ENCODE measurements at places on chromosomes 13 and 19. TPM values are rescaled to one million over a fixed set of nuclear protein-coding genes. Genes with fewer than 3 reads are reported as not detected.
A peak's percentile ranks its signal among the peaks of the same experiment; 100 is the strongest.

The FAM216B gene
- not detected for total RNA-seq

The ZNF534 gene
- not detected for total RNA-seq

The PABPC3 gene
- total RNA-seq = 1.2 TPM

DNA sequence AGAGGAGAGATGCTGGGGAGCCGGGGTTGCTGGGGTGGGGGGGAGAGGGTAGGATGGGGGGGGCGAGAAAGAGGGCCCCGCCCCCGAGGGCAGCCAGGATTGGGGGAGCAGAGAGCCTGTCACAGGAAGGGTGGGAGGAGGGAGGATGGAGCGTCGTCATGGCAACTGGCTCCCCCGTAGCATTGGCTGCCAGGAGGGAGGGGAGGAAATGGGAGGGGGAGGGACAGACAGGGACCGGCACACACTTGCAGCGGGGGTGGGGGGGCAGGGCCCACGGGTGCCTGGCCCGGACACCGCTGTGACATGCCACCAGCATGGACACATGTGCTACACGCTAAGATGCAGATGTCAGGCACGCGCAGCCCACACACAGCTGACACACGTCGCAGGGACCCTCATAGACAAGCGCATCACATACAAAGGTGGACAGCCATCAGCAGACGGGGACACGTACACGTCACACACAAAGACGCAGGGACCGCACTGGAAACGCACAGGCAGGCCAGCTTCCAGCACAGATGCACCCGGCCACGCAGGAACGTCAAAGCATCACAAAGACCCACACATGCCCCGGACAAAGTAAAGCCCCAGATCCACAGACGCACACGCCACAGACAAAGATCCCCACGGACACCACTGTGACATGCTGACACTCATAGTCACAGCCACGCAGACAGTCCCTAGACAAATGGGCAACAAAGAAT lies at the start of gene LMTK3:
Gene LMTK3 (minus strand): TSS at position 36 of the 704 bp plus-strand sequence. CDS start 259 bp downstream, outside the sequence.
- peak; percentile 87 for DNase-seq

DNA sequence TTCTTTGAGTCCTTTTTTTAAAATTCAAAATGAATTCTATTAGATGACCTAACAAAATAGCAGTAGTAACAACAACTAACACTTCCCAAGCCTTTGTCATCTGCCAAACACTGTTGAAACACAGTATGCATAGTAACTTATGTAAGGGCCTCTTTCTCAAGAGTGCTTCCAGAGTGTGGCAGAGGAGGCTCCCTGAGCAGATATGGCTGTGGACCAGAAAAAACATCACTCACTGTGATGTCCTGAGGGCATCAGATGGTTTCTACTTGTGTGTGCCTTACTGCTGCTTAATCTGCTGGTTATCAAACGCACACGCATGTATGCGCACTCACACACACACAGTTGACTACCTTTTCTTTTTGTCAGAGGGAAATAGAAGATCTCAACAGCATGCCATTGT lies 110.8 kb downstream of the DLEU7 start:
- DNase-seq = no peak

The COLGALT1 gene
- total RNA-seq = 63.4 TPM

DNA sequence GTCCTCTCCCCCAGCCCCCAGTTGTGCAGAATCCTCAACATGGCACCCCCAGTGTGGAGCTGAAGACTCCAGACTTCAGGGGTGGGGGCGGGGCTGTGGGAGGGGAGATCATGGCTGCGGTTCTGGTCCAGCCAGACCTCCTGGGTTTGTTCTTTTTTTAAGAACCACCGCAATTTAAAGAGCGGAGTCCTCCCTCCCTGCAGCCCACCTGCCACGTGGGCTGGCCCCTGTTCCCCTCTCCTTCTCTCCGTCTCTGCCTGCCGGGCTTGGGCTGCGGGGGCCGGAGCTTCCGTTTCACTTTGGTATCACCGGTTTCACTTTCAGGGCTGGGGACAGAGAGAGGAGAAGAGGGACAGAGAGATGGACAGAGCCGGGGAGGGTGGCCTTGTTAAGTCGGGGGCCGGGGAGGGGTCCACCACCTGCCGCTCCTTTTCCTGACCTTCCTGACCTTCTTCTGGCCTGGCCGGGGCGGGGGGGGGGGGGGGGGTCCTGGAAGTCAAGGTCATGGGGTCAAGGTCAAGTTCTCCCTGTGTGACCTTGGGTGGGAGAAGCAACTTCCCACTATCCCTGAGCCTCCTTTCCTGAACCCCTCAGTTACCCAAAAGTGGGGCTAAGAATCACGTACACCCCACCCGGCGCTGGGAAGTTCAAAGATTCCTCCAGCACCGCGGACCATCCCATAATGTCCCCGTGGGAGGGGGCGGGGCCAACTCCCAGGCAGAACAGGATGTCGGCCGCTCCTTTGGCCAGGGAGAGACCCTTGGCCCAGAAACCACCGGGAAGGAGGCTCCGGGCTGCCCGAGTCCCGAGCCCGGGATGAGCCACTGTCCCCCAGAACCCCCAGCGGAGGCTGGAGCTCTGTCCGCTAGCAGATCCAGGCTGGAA lies 11.3 kb upstream of the ZBTB7A start:
- DNase-seq = peak; percentile 69

The CYP4F22 gene
- 1.5 TPM for total RNA-seq

DNA sequence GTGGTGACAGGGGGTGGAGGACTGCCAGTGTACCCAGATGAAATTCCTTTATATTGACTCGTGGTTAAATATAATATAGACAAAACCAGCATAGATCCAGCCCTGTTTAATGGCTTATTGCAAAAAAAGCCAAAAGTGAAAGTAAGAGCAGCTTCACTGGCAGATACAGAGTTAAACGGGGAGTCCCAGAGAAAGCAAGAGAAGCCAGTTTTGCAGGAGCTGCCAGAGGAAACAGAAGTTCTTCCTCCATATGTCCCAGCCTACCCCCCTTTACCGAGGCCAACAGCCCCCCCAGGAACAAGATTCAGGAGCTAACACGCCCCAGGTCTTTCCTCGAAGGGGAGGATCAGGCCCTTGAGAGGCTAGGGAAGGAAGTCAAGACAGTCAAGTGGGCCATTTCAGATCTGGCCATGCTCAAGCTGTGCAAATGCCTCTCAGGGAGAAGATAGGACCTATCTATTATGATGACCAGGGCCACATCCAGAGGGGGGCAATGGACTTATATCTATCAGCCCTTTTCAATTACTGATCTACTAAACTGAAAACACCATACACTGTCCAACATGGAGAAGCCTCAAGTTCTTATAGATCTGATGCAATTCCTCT lies 47.2 kb upstream of the ZNF737 start:
- no peak for DNase-seq

- peak; percentile 96 for DNase-seq
These were observed 27.5 kb upstream of the SHKBP1 start for GRCh38 chr19:40549007-40549708.

DNA sequence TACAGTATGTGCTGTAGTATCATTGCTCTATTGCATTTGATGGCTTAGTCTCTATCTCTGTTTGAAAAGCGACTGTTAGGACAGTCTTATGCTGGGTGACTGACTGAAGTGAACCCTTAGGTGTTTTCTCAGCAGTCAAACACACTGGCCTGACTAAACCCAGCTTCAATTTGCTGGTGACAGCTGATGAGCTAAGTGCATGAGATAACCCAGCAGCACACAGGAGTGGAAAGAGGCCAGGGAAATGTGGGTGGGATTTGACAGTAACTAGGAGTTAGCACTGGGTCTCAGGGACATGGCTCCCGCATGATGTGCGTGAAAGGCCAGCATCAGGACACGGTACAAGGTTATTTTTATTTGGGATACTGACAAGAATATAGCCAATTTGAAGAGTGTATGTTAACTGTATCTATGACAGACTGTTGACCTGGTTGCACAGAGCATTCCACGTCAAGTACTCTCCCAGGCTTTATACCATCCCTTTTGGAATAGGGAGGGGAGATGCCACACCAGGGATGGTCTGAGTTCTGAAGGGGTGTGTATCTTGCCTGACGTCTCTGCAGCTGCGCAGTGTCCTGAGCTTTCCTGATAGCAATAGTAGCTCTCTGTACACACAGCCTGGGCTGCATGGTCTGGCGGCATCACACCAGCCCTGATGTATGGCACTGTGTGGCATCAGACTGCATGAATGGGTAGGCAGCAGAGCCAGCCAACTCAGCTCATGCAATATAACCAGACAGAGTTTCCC lies 144.8 kb downstream of the FLT1 start:
- no peak for DNase-seq

The NALCN gene
- total RNA-seq = 0.04 TPM

GRCh38 chr13:43058318-43058674 lies 34.9 kb downstream of the DNAJC15 start:
- no peak for DNase-seq

GRCh38 chr19:31329819-31330218 lies 19.4 kb downstream of the TSHZ3 start:
- no peak for DNase-seq

DNA sequence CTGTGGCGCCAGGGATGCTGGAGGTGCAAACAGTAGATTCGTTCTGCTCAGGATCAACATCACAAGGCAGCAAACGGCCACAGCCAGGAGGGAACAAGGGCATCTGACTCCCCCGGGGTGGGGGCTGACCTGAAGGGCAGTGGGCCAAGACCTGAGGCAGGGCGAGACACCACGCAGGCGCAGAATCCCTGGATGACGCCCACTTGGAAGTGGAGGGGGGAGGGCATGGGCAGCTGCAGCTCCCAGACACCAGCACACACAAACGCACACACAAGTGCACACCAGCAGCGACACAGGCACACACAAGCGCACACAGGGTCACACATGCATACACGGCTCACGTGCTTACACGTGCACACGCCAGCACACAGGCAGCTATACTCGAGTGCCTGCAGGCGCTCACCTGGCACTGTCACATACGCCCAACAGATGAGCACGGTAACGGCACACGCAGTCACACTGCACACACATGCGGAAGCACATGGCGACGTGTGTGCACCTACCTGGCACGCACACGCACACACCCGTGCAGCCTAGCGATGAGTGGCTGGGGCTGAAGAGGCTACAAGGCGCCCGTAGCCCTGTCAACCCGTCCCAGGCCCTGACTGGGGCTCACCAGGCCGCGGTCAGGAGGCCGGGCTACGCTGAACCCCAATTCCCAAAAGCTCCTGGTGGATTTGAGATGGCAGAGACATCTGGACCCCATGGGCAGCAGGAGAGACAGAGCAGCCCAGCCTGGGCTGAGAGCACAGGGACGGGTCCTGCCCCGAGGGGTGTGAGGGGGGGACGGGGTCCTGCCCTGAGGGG lies 5.5 kb downstream of the C2CD4C start:
- DNase-seq = no peak

DNA sequence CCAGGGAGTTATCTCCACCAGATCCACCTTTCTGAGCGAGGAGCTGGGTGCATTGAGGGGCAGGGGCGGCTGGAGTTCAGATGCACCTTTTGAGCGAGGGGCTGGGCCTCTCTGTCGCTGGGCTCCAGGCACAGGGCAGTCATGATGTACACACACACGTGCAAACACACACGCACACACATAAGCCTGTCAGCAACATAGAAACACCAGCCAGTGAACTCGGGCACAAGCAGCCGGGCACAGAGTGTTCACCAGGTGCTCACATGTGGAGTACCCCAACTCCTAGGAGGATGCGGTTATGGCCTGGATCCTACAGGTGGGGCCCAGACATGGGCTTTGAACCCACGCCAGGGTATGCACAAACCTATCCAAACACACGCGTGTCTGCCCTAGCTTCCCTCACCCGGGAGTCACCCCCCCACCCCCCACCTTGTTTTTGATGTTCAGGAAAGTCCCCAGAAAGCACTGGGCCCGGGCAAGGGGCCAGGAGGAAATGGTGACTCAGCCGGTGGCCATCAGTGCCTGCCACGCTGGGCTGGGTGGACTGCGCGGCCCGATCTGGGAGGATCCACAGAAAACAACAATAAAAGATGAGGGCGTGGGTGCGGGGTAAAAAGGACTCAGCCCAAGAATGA lies 13.3 kb downstream of the ARRDC2 start:
- DNase-seq = no peak

The GRIN2D gene
- 16.5 TPM for total RNA-seq

DNA sequence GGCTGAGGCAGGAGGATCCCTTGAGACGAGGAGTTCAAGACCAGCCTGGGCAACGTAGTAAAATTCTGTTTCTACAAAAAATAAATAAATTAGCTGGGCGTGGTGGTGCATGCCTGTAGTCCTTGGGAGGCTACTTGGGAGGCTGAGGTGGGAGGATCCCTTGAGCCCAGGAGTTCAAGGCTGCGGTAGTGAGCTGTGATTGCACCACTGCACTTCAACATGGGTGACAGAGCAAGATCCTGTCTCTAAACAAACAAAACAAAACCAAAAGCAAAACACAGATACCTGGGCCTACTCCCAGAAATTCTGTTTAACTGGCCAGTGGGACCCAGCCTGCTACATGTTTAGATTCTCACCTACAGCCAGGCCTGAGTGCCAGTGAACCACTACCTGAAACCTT lies 74.6 kb upstream of the MEDAG start:
- DNase-seq = no peak

GRCh38 chr13:100394005-100394695 lies 194.4 kb downstream of the GGACT start:
- no peak for DNase-seq

The SAFB2 gene
- total RNA-seq = 37.7 TPM

- DNase-seq = no peak
These were observed 466.3 kb downstream of the COG6 start for GRCh38 chr13:40121722-40122121.

The ZNF302 gene
- total RNA-seq = 24.8 TPM

DNA sequence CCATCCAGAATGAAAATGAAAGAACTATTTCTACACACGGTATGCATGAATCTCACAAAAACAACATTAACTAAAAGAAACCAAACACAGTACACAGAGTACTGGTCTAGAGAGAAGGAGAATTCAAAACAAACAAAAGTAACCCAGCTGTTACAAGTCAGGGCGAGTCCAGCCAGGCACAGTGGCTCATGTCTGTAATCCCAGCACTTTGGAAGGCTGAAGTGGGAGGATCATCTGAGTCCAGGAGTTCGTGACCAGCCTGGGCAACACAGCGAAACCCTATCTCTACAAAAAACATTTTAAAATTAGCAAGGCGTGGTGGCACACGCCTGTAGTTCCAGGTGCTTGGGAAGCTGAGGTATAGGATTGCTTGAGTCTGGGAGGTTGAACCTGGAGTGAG lies 1.7 kb upstream of the PSMC4 start:
- no peak for DNase-seq

DNA sequence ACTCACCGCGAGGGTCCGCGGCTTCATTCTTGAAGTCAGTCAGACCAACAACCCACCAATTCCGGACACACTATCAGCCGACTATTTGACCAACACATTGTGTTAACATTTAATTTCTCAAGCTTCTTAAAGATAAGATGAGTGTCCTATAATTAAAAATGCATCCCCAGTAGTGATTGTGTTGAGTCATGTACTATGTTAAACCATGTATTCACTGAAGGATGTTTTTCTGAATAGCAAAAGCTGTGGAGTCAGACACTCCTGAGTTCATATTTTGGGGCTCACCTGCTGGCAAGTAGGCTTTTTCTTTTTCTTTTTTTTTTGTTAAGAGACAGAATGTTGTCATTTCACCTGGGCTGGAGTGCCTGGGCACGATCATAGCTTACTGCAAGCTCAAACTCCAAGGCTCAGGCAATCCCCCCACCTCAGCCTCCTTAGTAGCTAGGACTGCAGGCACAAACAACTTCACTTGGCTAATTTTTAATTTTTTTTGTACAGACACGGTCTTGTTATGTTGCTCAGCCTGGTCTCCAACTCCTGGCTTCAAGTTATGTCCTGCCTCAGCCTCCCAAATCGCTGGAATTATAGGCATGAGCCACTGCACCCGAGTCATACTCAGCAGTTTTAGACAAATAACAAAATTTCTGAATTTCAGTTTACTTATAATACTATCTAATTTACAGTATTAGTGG lies 606.9 kb downstream of the PCDH9 start:
- no peak for DNase-seq

The DCT gene
- total RNA-seq = not detected

- DNase-seq = no peak
These were observed 2.7 kb downstream of the ARGLU1 start for GRCh38 chr13:106565127-106565775.

The FXYD7 gene
- 15.9 TPM for total RNA-seq

- no peak for DNase-seq
These were observed 172.2 kb downstream of the SLITRK1 start for GRCh38 chr13:83710133-83710515.
